DMS53 (cell line): ENCODE measurements at places on chromosomes 13 and 19.

GRCh38 chr19:4704317-4704673, 19.3 kb downstream of the DPP9 start:
- no peak for DNase-seq

- DNase-seq: no peak
These were observed 23.5 kb downstream of the COL4A2 start for GRCh38 chr13:110330491-110331011.

DNA sequence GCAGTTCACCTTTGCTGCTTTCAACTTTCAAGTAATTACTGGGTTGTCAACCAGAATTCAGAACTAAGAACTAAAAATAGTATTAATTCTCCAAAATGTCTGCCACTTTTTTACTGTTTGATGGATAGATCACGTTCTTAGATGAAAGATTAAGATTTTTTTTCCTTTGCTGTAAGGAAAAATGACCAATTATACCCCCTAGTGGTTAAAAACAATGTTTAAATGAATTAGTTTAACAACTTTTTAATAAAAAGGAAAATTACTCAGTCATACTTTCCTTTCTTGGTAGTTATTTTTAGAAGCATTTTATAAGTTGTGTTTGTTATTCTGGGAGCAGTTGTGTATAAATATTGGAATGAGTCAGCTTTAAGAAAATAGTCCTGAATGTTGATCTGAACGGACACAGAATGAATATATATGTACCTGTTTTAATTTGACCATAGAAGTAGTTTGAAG, 4.6 kb downstream of the TM9SF2 start:
- DNase-seq: no peak

DNA sequence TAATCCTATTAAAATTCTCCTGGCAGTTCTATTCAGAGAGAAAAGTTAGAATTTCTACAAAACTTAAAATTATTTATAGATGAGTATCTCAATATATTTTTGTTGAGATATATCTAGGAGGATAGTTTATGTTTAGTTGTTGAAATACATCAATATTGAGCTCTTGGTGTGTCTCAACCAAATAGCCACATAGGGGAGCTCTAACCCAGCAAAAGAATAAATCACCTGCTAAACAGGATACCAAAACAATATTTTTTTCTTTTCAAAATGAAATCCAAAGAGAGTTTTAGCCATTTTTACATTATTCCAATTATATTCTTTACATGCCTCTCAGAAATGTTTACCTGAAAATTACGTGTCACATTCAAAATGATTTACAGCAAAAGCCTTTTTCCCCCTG, 954.7 kb downstream of the SLITRK6 start:
- peak; percentile 32 for DNase-seq

- DNase-seq: no peak
These were observed 71.9 kb downstream of the CDK8 start for GRCh38 chr13:26325876-26326275.

DNA sequence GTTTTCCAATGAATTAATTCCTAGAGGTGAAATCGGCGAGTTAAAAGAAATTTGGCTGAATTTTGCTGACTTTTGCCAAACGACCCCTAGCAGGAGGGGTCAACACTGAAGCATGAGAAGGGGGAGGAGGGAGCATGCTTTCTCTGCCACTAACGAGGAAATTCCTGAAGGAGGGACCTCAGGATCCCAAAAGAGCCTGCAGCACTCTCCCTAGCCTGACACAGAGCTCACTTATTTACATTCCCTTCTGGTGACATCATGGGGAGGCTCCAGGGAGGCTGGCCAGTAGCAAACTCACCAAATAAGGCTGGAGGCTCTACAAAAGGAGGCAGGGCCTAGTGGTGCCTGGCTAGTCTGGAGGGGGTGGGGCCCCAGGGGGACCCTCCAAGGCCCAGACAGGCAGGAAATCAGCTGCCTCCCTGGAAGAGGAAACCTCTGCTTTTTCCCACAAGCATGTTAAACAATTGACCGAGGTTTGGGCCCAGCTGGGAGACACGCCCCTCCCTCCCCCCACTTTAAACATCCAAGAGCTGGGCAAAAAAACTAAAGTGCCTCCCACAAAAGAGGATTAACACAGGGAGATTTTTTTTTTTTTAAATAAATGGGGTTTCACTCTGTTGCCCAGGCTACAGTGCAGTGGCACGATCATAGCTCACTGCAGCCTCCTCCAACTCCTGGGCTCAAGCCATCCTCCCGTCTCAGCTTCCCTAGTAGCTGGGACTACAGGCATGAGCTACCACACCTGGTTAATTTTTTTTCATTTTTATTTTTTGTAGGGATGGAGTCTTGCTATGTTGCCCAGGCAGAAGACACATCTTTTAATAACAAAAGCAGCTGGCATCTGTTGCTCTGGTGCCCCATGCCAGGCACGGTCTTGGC, 2.1 kb downstream of the DAPK3 start:
- peak; percentile 91 for DNase-seq

DNA sequence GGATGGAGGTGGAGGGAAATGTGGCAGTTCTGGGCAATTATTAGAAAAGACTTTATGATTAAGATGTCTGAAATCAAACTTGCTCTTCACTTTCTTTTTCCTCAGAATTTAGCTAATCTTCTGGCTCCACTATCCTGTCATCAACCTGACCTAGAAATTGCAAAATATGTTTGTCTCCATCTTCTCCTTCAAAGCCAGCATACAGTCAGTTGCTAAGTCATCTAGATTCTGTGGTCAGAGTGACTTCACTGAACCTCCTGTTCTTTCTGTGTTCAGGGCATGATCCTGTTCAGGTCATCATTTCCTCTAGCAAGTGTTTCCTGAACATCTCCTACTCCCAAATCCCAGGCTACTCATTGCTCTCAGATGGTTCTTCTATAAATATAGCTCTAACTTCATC, 10.8 kb upstream of the CCNA1 start:
- no peak for DNase-seq

DNA sequence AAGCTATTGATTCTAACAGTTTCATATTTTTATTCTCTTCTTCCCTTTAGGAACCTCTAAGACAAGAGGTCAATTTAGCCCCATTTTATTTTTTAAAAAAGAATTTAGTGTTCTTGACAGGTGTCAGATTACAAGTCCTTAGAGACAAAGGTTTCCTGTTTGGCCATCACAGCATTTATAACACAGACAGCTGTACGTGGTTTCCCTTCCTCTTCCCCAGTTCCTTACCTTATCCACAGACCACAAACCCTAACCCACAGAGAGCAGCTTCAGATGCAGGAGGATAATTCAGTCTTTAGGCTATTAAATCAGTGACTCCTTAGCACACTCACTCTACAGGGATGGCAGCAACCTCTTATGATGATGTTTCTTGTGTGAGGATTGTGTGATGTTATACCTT, 1210.1 kb downstream of the DIAPH3 start:
- DNase-seq: peak; percentile 1

DNA sequence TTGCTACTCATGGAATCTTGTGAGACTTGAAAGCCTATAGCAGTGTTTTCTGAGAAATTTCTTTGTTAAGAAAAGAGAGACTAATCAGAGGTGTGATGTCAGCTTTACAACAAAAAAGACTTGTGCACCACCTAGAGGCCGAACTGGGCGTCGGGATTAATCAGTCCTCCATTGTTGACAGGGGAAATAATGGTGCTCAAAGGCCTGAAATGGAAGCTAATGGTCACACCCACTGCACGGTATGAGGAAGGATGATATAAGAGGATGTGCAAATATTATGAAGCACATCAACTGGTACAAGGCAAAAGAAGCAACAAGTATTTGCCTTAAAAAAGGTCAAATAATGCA, 480.2 kb upstream of the MIR17HG start:
- DNase-seq: peak; percentile 83
